A549 treated with GW870086 at 1 μM for 4 hours (cell line): ENCODE measurements at places on chromosomes 7 and 10. TPM values are rescaled to one million over a fixed set of nuclear protein-coding genes. Genes with fewer than 3 reads are reported as not detected.

The SLC26A5 gene
- total RNA-seq: not detected in 5 replicates

The MEOX2 gene
- not detected in 5 replicates for total RNA-seq

The PRLHR gene
- total RNA-seq: not detected in 5 replicates

The RAB18 gene
- 68.1 to 87.7 TPM (median 85.5 TPM) in 5 replicates for total RNA-seq

The CD36 gene
- total RNA-seq: 0.08 to 0.10 TPM in 2 of 5 replicates, not detected in the others

The C10orf105 gene
- total RNA-seq: not detected in 5 replicates

The PLA2G12B gene
- not detected in 5 replicates for total RNA-seq
